ENCODE measurements at places on chromosomes 7 and 10.

- DNase-seq, result no peak
Measured at GRCh38 chr10:11354823-11355222, 256.6 kb downstream of the USP6NL start.

GRCh38 chr7:47677664-47678063, 95.8 kb upstream of the TNS3 start:
- no peak for DNase-seq

- no peak for DNase-seq
Measured at GRCh38 chr10:128498746-128499145, 372.5 kb upstream of the MKI67 start.

GRCh38 chr10:7606951-7607404, 59.8 kb downstream of the ITIH5 start:
- no peak for DNase-seq
